LHCN-M2 (cell line): ENCODE measurements at places on chromosomes 4 and X. TPM values are rescaled to one million over a fixed set of nuclear protein-coding genes. Genes with fewer than 3 reads are reported as not detected.

The RTL9 gene
- total RNA-seq: 0.11 and 0.13 TPM in 2 replicates

The SLITRK2 gene
- total RNA-seq: not detected in 2 replicates

The NKX6-1 gene
- 0.86 and 1.7 TPM in 2 replicates for total RNA-seq

The EREG gene
- total RNA-seq: 2.9 and 4.1 TPM in 2 replicates

The GPR173 gene
- 2.3 and 4.1 TPM in 2 replicates for total RNA-seq

The GIMD1 gene
- total RNA-seq: not detected in 2 replicates

The DMD gene
- 2.9 and 7.4 TPM in 2 replicates for total RNA-seq

The NOA1 gene
- 22.9 and 24.3 TPM in 2 replicates for total RNA-seq

DNA sequence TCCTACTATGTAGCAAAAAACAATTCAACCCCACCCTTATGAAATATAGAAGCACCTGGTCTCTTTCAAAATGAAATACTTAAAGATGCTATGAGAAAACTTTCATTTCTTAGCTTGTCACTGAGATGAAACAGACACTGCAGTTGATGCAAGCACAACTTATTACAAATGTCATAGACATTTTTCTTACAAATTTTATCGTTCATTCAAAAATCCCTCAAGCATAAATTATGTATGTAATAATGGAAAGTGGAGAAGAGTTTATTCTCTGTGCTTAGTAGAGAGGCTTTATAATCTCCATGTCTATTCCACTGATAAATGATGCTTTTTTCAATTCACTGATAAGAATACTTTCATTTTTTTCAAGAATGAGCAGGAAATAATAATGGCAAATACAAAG lies 1943.9 kb upstream of the IGFBP7 start:
- DNase-seq: no peak

DNA sequence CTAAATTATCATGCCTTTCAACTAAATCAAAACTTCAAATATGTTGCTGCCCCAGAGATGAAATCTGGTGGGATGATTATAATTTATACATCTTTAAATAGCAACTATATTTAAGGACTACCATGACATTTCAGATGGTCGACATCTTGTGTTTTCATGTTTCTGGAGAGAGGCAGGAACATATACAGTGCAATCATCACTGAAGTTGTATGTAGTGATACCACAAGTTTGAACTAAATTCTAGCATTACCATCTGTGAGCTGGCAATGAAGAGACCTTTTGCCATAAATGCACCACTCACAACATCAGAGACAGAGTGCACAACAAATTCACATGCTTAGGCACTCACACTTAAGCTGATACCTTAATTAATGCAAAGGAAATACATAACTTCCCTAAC lies 196.4 kb upstream of the GPC4 start:
- DNase-seq: no peak

DNA sequence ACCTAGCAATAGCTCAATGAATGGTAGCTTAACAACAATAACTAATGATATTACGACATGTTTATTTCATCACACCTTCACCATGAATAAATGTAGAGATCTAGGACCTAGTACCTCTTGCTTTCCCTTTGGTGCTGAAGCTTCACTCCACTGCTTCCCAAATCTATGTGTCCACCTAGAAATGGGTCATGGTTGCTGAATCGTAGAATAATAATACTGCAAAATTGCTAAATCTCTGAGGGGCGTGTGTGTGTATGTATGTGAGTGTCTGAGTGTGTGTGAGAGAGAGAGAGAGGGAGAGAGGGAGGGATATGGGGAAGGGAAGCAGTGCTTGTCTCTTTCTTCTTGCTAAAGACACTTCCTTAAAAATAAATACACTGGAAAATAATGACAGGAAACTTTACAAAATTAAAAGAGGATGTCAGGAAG lies 109.3 kb upstream of the BMP2K start:
- DNase-seq: no peak

DNA sequence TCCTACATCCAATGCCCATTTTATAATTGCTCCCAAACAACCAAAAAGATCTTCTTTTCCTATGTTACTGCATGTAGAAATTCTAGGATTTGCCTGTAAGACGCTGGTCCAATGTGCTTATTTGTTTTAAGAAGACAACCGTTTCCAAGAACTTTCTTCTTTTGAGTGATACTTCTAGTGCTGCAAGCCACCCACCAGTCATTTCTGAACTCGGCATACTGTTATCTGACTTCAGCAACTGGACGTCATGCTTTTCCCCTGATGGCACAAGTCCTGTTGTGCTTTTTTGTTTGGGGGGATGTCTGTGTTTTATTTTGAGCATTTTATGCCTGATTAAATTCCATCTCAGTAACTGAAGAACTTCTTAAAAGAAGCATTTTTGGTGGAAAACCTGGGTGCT lies 16.0 kb upstream of the RAP1GDS1 start:
- no peak for DNase-seq

DNA sequence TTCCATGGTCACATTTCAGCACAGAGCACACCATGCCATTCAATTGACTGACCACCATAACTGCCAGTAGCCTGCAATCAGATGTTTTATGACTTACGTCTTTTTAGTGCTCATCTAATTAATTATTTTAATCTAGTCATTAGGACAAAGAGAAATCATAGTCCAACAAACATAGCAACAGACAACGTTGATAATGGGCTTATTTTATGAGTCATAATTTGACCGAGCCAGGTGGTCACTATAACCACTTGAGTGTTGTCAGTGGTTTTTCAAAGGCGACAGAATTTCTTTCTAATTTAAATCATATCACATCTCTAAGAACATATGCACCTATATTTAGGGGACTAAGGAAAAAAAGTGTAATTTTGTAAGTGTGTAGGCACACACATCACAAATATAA lies 1.9 kb downstream of the SEC24D start:
- peak; percentile 25 for DNase-seq

DNA sequence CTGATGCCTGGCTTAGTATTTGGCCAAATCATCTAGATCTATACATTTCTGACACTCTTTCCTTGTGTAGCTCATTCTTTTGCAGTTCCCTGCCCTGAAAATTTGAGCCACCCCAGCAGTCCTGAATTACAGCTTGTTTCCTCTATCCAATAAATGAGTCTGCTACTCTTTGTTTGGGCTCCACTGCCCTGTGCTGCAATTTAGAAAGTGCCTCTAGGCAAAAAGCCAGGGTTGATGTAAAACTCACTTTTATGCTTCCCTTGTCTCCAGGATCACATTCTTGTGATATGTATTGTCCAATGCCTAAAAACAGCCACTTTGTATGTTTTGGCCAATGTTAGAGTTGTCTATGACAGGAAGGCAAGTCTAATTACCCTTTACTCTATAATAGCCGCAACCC lies 101.7 kb upstream of the MAP3K15 start:
- DNase-seq: no peak

DNA sequence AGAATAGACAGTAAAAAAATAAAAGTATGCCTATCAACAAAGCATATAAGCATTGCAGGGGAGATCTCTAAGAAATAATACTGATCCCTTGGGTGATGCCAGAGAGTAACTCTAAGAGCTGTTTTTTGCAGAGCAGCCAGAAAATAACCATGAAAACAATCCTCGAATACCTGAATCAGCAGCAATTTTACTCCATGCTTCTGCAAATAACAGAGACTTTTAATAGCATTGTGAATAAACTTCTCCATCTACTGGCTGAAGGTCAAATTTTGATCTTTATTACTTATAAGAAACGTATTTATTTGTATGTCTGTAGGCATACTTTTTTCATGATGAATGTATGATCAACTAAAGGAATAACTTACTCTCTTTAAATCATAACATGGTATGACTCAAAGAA lies 334.5 kb downstream of the GALNTL6 start:
- no peak for DNase-seq

GRCh38 chr4:170705907-170706306 lies 616.2 kb upstream of the AADAT start:
- DNase-seq: no peak

DNA sequence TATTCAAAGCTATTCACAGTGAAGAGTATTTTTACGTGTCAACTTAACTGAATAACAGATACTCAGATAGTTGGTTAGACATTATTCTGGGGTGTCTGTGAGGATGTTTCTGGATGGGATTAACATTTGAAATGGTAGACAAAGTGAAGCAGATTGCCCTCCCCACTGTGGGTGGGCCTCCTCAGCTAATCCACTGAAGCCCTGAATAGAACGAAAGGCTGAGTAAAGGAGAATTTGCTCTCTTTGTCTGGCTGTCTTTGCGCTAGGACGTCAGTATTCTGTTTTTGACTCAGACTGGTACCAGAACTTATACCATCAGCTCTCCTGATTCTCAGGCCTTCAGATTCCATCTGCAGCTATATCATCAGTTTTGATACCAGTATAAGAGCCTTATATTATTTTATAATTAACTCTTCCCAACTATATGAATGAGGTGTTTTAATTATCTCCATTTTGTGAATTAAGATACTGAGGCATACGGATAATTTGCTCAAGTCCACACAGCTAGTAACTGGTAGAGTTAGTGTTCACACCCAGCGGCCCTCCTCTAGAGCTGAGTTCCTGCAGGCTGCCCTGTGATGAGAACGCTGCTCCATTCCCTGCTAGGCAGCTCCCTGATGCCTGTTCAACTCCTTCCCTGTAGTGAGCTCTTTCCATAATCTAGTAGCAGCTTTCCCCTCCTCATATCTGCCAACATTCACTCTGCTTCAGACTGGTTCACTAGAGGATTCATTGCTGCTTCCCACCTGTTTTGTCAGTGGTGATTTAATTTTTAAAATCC lies 87.5 kb downstream of the RBM46 start:
- DNase-seq: no peak

DNA sequence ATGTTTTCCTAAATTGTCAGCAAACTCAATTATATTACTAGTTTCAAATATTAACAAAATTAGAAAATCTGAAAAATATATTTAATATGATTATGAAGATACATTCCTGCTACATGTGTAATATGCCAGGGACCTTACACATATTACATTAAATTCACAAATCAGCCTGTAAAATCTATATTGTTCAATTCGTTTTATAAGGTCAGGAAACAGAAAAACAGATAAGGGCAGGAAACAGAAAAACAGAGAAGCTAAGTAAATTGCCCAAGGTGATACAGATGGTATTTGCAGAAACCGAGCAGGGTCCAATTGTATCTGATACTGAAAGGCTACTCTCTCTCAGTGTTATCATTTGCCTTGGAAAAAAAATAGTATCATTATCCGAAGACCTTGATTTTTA lies 739.0 kb downstream of the DMD start:
- DNase-seq: no peak

DNA sequence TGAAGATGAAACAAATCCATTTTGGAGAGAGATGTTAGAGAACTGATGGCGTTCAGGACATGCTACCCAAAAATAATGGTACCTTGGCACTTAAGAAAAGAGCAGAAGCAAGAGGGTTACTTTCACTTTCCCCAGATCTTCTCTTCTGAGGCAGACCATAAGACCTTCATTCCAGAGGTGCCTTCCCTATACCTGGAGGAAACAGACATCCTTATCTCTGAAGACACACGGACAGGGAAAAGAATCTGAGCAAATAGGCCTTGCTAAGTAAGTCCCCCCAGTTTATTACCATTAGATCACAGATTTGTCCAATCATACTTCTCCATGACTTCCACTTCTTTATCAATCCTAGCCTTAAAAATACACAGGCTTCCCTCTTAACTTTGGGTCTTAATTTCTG lies 2.0 kb upstream of the FGF2 start:
- no peak for DNase-seq

DNA sequence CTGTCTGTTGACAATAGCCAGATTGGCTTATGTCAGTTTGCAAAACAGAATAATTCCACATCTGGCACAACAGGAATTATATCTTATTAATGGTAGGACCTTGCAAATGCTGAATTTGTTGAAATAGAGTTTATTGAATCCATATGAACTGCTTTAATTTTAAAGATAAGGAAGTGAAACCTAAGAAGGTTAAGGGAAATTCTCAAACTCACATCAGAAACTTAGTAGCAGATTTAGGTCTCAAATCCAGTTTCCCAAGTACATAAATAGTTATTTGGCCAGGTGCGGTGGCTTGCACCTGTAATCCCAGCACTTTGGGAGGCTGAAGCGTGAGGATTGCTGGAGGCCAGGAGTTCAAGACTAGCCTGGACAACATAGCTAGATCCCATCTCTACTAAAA lies 117.1 kb downstream of the HNRNPD start:
- no peak for DNase-seq

DNA sequence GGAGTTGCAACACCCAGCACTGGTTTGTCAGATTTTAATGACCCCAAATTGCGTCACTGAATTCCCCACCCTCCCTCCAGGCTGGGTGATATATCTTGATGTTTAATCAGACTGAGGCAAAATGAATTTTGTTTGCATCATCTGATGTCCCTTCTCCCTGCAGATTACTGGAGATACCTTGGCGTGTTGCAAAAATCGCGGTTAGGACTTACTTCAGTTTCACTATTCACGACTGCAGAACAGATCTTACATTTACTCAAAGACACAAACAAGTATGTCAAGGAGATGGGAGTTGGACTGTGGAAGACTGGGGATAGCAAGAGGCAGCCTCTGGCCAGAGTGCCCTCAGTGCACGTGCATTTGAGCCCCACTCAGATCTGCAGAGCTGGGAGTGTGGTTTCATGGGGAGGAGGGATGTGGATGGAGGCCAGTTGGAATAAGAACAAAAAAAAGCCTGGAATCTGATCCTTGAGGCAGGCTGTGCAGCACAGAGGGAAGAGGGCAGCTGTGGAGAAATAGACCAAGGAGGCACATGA lies 92.2 kb upstream of the MTM1 start:
- DNase-seq: peak; percentile 58

- no peak for DNase-seq
These were observed 213.3 kb downstream of the GLUD2 start for GRCh38 chrX:121260596-121261240.

GRCh38 chrX:139126493-139126892 lies 404.0 kb upstream of the F9 start:
- peak; percentile 30 for DNase-seq
